Heart right ventricle (tissue), 16 donors: ENCODE measurements at places on chromosomes 5 and 9. TPM values are rescaled to one million over a fixed set of nuclear protein-coding genes. Genes with fewer than 3 reads are reported as not detected.

GRCh38 chr5:125874057-125874456 lies 549.2 kb upstream of the GRAMD2B start:
- no peak for DNase-seq

DNA sequence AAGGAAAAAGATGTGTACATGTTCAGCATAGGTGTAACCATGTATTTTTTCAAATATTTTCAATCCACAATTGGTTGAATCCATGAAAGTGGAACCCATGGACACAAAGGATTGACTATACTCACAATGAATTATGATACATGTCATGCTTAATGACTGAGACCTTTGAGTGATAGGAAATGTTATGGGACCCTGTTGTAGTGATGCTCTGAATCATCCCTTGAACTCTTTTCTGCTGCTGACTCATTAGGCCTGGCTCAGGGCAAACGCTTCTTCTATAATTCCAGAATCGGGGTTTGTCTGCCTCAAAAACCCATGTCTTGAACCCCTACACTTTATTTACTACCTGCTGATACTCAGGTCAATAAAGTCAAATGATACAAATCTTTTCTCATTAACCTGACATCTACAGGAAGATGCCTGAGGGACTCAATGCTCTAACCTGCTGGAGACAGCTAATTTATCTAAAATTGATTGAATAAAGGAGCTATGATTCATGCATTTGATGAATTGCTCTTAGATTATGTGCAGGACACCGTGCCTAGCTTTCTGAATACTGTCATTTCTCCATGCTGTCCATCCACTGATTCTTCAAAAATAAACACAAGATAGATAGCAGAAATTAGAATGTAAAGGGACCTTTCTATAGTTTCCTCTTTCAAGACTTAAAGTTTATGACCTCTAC lies 260.1 kb downstream of the PRELID2 start:
- no peak for DNase-seq

The ADCY2 gene
- total RNA-seq: 0.17 TPM

The STK10 gene
- total RNA-seq: 14.6 TPM

The RETREG1 gene
- total RNA-seq: 213 TPM
